ENCODE measurements at places on chromosomes 3 and 15.

DNA sequence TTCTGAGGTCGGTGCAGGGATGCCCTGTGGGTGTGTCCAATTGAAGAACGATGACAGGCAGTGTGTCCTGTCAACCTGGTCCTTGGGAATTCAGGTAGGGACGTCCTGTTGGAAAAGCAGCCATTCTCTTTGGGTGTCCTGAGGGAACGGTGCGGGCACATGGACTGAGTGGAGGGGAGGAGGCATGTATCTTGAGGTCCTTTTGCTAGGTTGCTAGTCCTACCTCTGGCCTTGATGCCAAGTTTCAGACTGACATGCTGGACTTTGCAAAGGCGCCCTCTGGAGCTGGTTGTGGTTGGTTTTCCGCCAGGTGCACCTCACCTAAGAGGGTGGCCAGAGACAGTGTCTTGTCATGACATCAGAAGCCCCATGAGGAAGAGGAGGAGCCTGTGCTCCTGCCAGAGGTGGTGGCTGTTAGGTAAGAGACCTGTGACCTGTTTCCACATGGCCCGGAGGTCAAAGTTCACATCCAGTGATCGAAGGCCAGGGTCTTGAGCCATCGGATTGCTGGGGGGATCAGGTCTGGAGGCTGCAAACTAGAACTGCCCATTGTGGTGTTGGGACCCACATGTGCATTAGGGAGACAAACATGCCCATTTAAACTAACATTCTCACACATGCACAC is 106.3 kb downstream of the SNRPN start:
- no peak for DNase-seq

DNA sequence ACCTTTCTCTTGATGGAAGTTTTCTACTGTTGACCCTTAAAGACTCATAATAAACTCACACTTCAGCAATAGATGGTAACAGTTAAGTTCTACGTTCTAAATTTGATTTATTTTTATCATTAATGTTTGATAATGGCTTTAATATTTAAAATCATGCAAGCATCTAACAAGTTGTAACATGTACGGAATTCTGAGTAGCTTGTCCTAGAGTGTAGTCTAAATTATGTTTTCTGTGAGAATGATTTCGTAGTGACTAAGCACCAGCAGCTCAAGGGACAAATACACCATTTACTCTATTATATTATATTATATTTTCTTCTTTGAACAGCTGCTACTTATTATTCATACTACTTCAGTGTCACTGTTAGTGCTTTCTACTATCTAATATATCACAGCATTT is 345.6 kb downstream of the NLGN1 start:
- no peak for DNase-seq

DNA sequence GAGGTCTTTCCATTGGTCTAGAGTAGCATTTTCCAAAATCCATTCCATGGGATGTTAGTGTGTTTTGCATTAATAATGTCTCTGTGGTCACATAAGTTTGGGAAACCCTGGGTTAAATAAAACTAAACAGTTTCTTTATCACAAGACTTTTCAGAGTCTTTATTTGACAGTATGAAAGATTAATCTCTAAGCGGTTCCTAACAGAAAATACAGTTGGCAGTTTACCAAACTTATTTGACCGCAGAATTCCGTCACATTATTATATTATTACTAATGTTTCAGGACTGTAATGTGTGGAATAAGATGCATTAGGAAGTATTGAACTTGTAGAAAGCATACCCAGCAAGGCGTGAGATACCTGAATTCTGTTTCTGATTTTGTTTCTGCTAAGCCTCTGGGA is 71.5 kb upstream of the ADAMTSL3 start:
- no peak for DNase-seq

- DNase-seq: no peak
Measured at GRCh38 chr3:3625544-3626271, 173.5 kb upstream of the LRRN1 start.

- no peak for DNase-seq
Measured at GRCh38 chr15:100109486-100110035, 232.2 kb downstream of the ADAMTS17 start.

All from NCI-H2081 treated with DMSO at 0.1 percent for 48 hours (cell line).